ENCODE measurements at places on chromosomes 2 and 18. TPM values are rescaled to one million over a fixed set of nuclear protein-coding genes. Genes with fewer than 3 reads are reported as not detected.

- DNase-seq, result no peak
Measured at GRCh38 chr2:207317378-207317984, 151.7 kb upstream of the KLF7 start.

DNA sequence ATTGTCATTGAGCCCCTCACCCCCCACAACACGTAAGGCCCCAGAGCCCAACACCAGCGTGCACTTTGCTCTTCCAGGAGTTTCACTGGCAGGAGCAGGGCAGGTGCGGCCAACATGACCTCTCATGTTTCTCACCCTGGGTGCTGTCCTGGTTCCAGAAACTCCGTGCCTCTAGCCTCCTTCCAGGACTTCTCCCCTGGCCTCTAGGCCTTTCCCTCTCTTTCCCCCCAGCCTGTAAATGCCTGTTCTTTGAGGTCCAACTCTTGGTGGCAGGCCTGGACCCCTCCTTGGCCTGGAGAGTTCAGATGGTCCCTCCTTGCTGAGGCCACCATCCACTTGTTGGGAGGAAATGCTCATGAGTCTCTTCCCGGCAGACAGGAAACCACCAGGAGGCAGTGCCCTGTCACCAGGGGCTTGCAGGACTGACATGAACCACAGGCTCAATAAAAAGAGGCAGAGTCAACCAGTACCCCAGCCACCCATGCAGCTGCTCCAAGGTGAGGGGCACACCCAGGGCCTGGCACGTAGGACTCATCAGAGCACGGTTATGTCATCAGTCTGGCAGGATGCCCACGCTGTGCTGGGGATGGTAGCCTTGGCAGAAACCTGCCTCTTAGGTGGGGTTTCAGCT, 1.5 kb downstream of the MALL start:
- DNase-seq, result no peak

DNA sequence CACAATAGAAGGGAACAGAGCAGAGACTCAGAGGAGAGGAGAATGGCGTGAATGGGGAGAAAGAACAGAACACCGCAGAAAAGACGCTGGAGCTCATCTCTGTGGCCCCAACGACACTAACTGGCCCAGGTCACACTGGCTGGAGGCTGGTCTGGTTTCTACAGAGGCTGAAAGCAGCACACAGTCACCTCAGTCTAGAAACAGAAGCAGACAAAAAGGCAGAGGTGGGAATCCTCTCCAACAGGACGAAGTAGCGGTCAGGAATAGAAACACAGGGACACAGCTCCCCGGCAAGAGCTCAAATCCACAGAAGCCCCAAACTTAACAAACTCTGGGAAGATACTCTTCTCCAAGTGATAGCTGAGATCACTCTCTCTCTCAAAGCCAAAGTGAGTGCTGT, 9.2 kb downstream of the SLC66A2 start:
- no peak for DNase-seq

DNA sequence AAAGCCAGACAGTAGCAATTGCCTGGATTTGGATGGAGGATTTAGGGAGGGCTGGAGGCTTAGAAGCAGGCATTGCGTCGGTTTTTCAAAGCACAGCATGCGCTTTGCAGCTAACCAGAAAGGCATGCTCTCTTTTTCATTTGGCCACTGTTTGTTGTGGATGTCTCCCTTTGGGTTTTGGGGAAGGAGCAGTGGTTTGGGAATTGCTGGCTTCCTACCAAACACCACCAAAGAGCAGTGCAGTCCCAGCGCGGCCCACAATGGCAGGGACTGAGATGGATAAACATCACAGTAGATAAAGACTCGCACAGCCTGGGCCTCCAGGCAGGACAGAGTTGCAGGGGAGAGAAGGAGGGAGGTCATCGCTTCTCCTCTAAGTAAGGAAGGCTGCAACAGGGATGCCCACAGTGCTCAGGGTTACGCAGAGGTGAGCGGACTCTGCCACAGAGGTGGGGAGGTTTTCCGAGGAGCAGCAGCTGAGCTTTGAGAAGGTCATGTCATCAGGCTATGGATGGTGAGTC, 148.5 kb downstream of the MYT1L start:
- DNase-seq, result no peak

Gene CCDC150
- 19.0 TPM for total RNA-seq

DNA sequence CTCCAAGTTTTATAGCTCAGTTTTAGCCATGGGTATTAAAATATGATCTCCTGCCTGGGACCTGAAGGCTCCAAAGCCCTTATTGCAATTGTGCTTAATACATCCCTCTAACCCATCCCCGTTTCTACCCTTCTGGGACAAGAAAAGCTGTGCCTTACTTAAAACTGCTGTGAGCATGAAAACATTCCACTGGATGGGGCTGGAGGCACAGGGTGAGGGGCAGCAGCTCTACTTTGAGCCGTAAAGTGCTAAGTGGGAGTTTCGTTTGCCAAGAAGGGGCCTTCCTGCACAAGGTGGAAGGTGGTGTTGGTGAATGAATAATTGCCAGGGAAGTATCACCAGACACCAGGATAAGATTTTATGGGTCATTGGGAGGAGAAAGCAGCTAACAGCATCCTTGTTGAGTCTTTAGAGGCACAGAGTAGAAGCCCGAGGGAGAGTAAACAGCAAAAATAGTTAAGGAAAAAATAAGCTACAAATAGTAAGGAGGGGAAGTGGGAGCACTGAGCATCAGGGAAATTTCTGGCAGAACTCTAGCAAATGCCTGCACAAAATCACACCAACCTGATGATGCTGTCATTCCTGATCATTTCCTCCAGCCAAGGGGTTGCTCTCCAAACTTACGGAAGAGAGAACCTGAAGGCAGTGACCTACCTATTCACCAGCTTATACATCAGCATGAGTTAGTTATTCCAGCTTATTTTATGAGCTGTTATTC, 218.4 kb downstream of the MREG start:
- no peak for DNase-seq
